ENCODE measurements at places on chromosomes 2 and 18. TPM values are rescaled to one million over a fixed set of nuclear protein-coding genes. Genes with fewer than 3 reads are reported as not detected.
A peak's percentile ranks its signal among the peaks of the same experiment; 100 is the strongest.

The PREB gene
- polyA plus RNA-seq, result 48.5 TPM

- DNase-seq, result no peak
Observed at GRCh38 chr2:108287169-108287568, 1.5 kb upstream of the SULT1C2 start.

DNA sequence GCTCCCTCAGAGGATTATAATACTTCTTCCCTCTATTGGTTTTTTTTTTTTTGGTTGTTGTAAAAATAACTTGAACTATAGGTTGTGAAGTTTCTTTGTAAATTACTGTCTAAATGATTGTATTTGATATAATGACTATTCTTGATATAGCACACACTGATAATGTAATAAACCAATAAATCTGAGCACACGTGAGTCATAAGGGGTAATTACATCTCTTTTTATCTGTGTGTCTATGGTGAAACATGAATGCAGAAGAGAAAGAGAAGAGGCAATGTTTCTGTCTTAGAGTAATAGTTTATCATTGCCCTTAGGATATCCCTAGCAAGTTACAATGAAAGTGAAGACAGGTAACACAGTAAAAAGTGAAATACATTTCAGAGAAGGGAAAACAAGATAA, 64.1 kb upstream of the RAPGEF4 start:
- peak; percentile 26 for DNase-seq

GRCh38 chr2:47076586-47077441, 78.3 kb downstream of the STPG4 start:
- DNase-seq, result no peak

DNA sequence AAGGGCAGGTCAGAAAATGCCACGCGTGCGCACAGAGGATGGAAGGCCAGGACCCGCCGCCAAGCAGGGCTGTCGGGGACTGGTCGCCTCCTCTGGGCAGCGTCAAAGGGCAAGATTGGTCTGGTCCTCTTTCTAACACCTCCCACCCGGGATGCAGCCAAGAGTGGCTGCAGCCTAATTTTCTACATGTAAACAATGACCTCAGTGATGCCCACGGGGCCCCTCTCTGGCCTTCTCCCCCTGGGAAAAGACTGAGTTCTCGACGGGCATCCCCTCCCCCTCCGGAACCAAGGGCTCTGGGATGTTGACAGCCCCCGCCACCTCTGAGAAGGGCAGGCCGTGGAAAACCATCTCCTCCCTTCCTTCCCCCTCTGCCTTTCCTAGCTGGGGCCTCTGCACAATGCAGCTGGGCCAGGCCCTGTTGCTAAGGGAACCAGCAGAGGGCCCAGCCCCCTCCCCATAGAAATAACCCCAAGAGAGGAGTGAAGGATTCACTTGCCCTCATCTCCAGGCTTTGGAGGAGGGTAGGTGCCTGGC, 80.0 kb upstream of the ZNF532 start:
- DNase-seq, result no peak

DNA sequence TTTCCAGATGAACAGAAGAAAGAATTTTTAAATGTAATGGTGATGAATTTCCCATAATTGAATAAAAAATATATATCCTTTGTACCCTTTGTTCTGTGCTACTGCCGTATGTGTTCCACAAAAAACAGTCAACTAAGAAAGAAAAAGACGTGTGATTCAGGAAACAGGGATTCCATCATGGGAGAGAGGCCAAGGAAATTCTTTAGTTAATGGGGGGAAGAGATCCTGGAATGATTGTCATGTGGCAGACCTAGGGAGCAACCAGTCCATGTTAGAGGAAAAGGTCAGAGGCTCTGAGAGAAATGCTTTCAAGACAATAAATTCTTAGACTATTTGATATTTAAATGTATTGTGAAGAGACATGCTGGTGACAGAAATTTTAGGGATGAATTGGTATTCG, 76.6 kb downstream of the CPO start:
- no peak for DNase-seq

GRCh38 chr2:144666032-144666431, 146.1 kb upstream of the ZEB2 start:
- DNase-seq, result no peak

- no peak for DNase-seq
Observed at GRCh38 chr2:98548920-98549818, 59.1 kb downstream of the COA5 start.

DNA sequence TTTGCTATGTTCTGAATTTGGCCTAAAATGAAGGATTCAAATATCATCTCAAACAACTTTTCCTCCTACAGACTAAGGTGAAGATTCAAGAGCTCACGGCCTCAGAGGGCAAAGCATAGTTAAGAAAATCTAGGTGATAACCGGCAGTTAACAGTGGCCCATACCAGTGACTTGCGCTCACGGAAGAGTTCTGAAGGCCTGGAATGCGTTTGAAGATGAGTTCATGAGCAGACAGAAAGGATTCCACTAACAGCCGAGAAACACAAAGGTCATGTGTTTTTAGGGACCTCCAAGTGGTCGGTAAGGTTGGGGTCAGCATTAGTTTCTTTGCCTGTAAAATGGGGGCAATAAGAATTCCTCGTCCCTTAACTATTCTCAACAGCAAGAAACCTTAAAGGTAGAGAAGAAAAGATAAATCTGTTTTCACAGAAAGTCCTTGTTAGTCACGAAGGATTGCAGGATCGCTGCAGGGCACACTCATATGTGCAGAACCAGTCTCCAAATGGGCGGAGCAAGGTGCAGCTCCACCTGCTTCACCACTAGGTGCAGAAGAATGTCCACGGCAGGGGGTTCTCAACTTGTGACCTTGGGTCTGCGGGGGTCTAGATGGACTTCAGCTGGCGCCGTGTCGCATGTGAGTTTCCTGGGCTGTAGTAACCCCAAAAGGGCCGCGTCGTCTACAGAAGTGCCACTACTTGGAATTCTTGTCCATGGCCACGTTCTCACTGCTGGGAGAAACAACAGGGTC, 708 bp upstream of the RPIA start:
- DNase-seq, result no peak

The KCNG3 gene
- polyA plus RNA-seq, result 0.21 TPM

DNA sequence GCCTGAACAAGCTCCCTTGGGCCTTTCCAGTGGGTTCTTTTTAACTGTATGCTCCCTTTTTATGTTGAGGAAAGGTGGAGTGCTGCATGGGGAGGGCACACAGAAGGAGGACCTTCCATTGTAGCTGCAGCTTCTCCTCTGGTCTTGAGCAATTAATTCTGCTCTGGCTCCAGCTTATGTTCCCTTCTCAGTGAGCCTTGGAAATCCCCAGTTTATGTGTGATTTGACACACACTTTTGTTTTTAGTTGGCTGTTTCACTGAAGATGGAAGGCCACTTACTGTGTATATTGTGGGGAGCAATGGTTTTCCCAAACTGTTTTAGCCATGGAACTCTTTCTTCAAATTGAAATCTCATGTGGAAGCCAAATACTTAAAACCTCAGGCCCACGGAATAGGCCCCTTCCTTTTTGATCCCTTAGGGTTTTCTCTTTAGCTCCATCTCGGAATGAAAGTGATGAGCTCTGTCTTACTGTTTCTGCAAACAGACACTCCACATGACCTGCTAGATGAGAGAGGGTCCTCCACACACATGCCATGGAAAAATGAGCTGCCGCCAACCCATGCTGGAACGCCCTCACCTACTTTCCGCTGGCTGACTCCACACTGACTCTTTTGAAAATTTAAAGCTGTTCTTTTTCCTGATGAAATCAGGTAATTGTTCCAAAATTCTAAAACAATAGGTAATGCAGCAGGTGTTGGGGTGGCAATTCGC, 280.9 kb upstream of the SIX2 start:
- no peak for DNase-seq

DNA sequence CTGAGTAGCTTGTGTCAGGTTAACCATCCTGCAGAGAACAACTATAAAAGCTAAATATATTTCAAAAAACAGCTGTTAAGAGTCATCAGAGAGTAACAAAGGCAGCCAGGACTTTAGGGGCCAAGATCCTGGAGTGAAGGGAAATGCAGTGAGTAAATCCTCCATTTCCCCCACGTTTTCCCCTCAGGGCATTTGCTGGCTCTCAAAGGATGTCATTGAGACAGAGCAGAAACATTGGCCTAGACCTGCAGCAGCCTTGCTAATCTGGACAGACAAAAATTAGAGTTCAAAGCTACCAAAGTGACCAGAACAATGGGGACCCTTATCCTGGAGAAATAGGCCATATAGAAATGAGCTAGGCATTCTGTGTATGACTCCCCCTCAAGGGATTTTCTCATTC, 21.1 kb upstream of the KLHL29 start:
- no peak for DNase-seq

- peak; percentile 7 for DNase-seq
Observed at GRCh38 chr2:156189143-156189542, 143.4 kb downstream of the NR4A2 start.

The ANKRD62 gene
- polyA plus RNA-seq, result 0.01 TPM

GRCh38 chr2:205438241-205438640, 244.1 kb upstream of the NRP2 start:
- no peak for DNase-seq

DNA sequence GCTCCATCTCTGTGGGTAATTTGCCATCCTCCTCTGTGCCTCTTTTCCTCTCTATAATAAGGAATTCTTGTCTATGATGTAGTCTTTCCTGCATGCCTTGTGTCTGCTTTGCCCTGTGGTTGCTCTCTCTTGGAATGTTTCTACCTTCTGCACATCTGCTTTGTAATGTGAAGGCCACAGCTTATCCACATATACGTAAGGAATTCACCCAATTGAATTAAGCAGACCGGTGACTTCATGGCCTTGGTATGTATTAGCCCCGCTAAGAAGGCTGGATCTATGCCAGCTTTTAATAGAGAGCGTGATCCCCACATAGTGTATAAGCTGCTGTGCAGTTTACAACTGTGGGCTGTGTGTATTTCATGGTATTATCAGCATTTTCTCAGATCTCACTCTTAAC, 274.7 kb downstream of the RNF144A start:
- DNase-seq, result peak; percentile 16

DNA sequence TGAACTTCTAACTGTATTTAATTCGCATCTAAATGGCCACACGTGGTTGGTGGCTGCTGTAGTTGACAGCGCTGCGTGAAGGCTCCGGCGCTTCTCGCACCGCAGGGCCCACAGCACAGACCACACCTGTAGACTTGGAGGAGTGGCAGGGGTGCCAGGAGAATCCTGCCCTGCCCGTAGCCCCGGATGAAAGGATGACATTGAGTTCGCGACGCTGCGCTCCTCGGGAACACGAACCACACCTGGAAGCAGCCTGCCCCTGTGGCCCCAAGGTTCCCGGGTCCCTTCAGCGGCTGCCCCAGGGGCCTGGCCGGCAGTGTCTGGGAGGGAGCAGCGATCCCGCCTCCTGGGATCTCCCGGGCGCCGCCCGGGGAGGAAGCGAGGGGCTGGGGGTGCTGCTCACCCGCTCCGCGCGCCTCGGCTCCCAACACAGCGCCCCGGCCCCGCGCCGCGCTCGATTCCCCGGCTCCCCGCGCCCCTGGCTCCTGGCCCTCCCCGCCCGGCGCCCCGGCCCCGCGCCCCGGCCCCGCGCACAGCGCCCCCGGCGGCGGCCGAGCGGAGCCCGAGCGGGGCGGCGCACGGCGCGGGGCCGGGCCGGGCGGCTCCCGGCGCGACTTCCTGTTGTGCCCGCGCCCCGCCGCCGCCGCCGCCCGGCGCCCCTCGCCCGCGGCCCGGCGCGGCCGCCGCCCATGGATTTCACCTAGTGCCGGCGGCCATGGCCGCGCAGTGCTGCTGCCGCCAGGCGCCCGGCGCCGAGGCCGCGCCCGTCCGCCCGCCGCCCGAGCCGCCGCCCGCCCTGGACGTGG, at the start of gene RNPEPL1:
TSS of gene RNPEPL1 (plus strand) at position 613 of the 806 bp plus-strand sequence. CDS start at position 716, 103 bp downstream.
- no peak for DNase-seq

GRCh38 chr2:210230518-210230917, 5.3 kb upstream of the ACADL start:
- no peak for DNase-seq

- peak; percentile 25 for DNase-seq
Observed at GRCh38 chr2:178863856-178864620, 56.8 kb upstream of the TTN start.

GRCh38 chr2:38375696-38376345, 1.3 kb downstream of the ATL2 start:
- no peak for DNase-seq

- no peak for DNase-seq
Observed at GRCh38 chr2:134253117-134253704, 661 bp upstream of the MGAT5 start.

- peak; percentile 40 for DNase-seq
Observed at GRCh38 chr18:10850840-10851239, 298.5 kb downstream of the PIEZO2 start.

DNA sequence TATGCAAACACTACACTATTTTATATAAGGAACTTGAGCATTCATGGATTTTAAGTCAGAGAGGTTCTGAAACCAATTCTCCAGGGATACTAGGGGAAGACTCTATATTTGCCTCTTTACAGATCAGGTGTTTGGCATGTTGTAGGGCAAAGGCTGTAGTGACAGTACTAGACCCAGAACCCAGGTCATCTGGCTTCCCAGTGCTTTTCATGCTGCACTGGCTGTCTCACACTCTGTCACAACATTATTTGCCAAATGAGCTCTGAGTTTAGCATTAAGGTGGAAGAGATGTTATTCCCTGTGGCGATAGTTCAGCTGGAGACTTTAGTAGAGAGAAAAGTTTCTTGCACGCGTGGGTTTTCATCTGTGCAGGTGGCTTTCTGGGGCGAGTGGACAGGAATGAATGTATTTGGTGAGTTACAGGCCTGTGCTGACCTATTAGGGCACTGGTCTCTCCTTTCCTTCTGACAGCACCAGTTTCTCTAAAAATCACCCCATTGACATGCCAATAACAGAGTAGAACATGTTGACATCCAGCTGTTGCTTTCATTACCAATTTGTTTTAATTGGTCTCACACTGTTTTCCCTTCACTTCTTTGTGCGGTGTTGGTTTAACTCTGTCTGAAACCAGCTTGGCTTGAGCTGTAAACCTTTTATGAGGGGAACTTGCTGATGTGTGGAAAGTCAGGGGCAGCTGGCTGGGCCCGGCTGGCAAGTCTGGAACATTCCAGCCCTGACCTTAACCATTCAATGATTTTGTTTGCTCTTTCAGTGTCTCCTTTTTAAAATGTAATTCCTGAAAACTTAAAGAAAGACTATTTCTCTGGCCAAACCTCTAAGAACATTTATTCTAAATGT, 643.0 kb upstream of the FAM98A start:
- DNase-seq, result peak; percentile 67

DNA sequence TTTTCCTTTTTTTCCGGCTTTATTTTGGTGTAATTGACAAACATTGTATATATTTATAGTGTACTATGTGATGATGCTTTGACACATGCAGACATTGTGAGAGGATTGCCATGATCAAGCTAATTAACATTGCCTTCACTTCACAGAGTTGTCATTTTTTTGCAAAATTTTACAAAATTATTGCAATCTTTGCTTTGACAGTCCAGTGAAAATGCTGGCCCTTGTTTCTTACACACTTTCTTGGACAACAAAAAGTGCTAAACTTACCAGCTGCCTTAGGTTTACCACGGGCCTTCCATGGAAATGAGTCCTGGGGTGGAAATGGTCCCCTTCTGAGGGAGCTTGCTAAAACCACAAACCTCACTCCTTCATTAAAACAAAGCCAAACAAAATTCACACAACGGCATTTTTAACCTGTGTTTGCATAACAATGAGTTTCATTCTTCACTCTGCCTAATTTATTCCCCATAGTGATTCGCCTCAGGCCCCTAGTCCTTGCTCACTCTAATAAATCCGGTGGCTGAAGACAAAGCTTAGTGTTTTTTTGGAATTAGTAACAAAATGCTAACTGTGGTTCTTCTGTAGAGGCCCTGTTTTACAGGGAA, 32.2 kb downstream of the LINC00305 start:
- no peak for DNase-seq

GRCh38 chr2:168561991-168562390, 105.9 kb downstream of the CERS6 start:
- DNase-seq, result no peak

The TMEM178A gene
- polyA plus RNA-seq, result 7.3 TPM
